ENCODE measurements at places on chromosomes 16 and 17.

DNA sequence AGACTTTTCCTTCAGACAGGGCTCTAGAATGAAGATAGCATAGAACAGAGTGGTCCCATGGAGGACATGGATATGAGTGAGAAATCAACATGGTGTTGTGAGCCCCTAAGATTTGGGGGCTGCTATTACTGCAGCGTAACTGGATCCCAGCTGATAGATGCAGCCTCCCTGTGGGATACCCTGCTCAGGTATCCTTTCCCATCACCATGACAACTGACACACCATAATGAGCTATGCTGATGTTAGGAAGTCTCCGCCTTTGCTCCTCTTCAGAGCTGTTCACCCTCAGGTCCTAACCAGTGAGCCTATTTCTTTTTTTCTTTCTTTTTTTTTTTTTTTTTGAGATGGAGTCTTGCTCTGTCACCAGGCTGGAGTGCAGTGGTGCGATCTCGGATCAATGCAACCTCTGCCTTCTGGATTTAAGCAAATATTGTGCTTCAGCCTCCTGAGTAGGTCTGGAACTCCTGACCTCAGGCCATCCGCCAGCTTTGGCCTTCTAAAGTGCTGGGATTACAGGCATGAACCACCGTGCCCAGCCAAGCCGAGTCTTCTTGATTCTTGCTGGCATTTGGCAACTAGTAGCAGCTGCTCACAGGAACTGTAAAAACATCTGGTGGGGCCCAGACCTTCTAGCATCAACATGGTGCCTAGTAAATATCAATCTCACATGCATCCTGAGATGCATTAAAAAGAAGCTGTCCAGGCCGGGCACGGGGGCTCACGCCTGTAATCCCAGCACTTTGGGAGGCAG is 17.1 kb downstream of the STX4 start:
- no peak for DNase-seq

DNA sequence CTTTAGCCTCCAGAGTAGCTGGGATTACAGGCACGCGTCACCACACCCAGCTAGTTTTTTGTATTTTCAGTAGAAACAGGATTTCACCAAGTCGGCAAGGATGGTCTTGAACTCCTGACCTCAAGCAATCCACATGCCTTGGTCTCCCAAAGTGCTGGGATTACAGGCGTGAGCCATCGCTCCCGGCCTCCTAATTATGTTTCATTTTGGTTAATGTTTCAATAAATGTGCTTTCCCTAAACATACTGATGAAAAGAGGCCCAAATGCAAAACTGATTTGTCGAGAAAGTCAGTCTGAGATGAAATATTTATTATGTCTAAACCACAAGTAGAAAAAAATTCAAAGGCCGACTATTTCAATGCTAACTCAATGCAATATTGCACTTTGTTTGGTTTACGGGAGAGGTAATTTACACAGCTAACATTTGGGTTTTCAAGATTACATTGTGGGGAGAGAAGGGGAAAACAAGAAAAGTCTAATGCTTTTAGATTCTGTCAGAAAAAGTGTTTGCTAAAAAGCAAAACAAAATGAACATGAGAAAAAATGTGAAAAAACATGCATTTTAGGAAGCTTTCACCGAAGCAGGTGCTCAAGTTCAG is 9.8 kb downstream of the STAT3 start:
- no peak for DNase-seq

- no peak for DNase-seq
These were observed 77.1 kb upstream of the WSB1 start for GRCh38 chr17:27216836-27217235.

GRCh38 chr16:76527244-76527643 is 250.0 kb downstream of the CNTNAP4 start:
- no peak for DNase-seq

DNA sequence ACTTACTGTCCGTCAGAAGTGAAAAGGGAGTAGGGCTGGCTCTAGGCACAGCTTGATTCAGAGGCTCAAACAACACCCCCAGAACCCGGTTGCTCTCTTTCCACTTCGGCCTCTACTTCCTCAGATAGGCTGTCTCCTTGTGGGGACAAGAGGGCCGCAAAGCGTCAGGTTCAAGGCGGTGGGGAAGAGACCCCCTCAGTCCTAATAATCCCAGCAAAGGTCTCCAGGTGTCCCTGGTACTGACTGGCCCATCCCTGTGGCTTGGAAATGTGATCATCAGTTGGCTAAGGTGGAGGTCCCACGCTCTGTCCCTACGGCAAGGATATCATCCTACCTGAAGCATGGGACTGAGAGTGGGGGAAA is 26.0 kb downstream of the NGFR start:
- DNase-seq = no peak

DNA sequence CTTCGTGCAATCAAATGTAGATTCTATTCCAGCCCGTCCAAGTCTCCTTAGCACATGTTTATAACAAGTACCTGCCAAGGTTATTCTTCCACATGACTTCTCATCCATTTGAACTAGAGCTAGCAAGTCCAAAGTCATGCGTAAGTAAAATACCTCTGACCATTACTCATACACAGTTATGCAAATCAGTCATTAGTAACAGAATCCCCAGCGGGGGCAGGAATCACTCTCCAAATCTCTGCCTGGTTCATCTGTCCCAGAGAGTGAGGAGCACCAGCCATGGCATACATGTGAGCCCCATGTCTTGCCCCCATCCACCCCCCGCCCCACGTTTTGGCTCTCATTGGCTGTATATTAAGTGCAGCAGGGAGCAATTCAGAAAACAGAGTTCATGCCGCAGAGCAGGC is 27.7 kb downstream of the SRL start:
- DNase-seq = no peak

GRCh38 chr17:28252436-28252835 is 66.6 kb upstream of the TMEM97 start:
- DNase-seq = no peak

GRCh38 chr16:73891129-73891542 is 405.5 kb upstream of the PSMD7 start:
- DNase-seq = no peak

DNA sequence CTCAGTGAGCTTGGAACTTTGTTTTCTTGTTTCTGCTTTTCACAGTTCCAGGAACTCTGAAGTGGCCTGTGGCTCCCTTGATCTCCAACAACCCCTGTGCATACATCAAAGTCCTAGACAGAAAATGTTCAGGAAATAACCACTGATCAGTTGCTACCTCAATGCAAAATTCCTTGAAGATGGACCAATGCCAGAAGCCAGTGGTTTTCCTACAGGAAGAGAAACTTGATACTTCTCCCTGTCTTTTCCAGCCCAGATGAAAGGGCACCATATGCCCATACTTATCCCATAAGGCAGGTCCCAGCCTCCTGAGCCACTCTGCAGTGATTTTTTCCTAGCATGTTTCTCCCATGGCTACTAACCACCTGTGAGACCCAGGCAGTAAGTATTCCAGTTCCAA is 12.3 kb upstream of the CDRT4 start:
- no peak for DNase-seq
